ENCODE measurements at places on chromosomes 11 and 22. TPM values are rescaled to one million over a fixed set of nuclear protein-coding genes. Genes with fewer than 3 reads are reported as not detected.

The SF1 gene
- 123 TPM for total RNA-seq

The RAB36 gene
- 10.8 TPM for total RNA-seq

The TBX10 gene
- total RNA-seq = not detected

The MUC5B gene
- not detected for total RNA-seq

The GNAZ gene
- total RNA-seq = 6.9 TPM

The OAF gene
- total RNA-seq = 30.0 TPM

The ADAMTS8 gene
- 0.12 TPM for total RNA-seq

The DGAT2 gene
- total RNA-seq = 0.81 TPM

The RPS6KB2 gene
- total RNA-seq = 48.8 TPM

The LMF2 gene
- total RNA-seq = 93.6 TPM
